NCI-H1694 treated with DMSO at 0.1 percent for 48 hours (cell line): ENCODE measurements at places on chromosomes 16 and 17.

DNA sequence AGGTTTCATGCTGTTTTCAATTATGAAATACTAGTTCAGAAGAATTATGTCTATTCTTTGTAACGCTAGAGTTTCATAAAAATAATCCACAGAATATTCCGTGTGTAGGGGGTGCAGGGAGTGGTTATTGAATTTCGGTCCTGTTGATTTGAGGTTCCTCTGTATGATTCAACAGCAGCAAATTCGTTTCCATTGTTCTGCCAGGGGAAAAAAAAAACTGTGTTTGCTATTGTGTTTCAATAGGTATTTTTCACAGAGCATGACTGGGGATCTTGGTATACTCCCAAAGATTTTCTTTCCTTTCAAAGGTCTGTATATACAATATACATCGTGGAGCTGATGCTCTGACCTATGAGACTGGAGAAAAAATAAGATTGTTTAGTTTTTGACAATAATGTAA, 15.8 kb downstream of the SHISA9 start:
- DNase-seq, result no peak

- DNase-seq, result peak; percentile 1
These were observed 5.6 kb upstream of the CIITA start for GRCh38 chr16:10871157-10871991.

GRCh38 chr16:17606460-17606859, 135.7 kb upstream of the XYLT1 start:
- DNase-seq, result no peak

- DNase-seq, result no peak
These were observed 31.0 kb upstream of the C16orf78 start for GRCh38 chr16:49342336-49343265.
